ENCODE measurements at places on chromosomes 7 and 10.

GRCh38 chr10:8499752-8500390, 445.4 kb downstream of the GATA3 start:
- DNase-seq: no peak

- DNase-seq: no peak
Measured at GRCh38 chr10:44589181-44589943, 204.5 kb upstream of the CXCL12 start.

DNA sequence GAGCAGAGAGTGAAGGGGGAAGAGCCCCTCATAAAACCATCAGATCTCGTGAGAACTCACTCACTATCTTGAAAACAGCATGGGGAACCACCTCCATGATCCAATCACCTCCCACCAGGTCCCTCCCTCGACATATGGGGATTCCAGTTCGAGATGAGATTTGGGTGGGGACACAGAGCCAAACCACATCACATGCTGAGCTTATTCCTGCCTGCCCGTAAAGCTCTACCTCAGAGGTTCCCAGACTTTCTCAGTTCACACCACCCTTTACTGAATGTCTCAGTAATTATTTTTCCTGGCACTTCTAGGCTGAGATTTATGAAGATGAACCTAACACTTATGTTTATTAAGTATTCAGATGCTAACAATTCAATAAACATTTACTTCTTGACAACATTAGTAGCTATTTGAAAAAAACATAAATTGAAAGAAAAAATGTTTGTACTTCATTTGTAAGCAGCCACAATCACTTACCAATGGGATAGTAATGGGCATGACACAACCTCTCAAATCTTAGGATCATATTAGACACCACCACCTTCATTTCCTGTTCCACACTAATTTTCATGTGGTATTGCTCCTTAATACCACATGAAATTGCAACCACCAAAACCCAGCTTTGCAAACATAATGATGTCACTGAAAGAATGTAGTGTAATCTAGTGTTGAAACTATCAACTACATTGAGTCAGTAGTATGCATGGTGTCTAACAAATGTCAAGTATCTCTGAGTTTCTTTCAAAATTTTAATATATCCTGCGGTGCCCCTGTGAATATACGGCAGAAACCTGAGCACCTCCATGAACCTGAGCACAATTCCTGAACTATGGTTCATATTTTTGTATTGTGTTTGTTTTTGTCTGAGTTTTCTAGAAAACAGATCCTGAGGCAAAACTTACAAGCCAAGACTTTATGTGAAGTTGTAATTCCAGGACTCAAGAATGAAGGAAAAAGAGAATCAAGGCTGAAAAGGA, 4.5 kb upstream of the DGKI start:
- DNase-seq: no peak

DNA sequence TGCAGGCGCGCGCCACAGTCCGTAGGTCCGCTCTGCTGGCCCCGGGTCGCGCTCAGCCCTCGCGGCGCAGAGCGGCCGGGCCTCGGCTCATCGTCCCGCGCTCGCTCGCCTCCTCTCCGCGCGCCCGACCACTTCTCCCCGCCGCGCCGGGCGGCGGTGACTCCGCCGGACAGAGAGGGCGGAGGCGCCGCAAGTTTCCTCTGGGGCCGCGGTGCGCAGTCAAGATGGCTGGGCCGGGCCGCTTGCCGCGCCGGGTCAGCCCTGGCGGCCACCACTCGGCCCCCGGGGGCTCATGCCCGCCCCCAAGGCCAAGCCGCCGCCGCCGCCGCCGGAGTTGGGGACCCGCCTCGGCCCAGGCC, 441 bp downstream of the FZD8 start:
- no peak for DNase-seq

GRCh38 chr10:113987805-113988204, 55.9 kb upstream of the ADRB1 start:
- DNase-seq: no peak

GRCh38 chr10:86650151-86650550, 4.2 kb upstream of the OPN4 start:
- no peak for DNase-seq

- DNase-seq: no peak
Measured at GRCh38 chr10:21092683-21093524, 195.8 kb upstream of the NEBL start.

GRCh38 chr7:90777465-90777864, 181.3 kb downstream of the CDK14 start:
- no peak for DNase-seq

- DNase-seq: no peak
Measured at GRCh38 chr7:112521942-112522341, 41.2 kb downstream of the LSMEM1 start.

GRCh38 chr10:70175516-70175915, 5.2 kb upstream of the SAR1A start:
- no peak for DNase-seq

Measured in activated naive CD4-positive, alpha-beta T cell treated with Interleukin-2 at 50 U/mL for 16 hours (primary cell).